Esophagus muscularis mucosa (tissue), 4 donors: ENCODE measurements at places on chromosomes 4 and X. TPM values are rescaled to one million over a fixed set of nuclear protein-coding genes. Genes with fewer than 3 reads are reported as not detected.

- no peaks in the 10 kb centered on the region for H3K27me3 ChIP-seq
- peaks cover 3% of the 10 kb centered on the region for H3K4me1 ChIP-seq
- no peak for DNase-seq
- peak overlapping the region; percentile 88 for H3K27ac ChIP-seq
Measured at GRCh38 chr4:147683188-147683591, 773 bp downstream of the PRMT9 start.

GRCh38 chrX:10052906-10053625, 85.9 kb downstream of the CLDN34 start:
- H3K27ac ChIP-seq, result peak overlapping the region; percentile 44
- peaks cover 54% of the 10 kb centered on the region for H3K4me1 ChIP-seq
- no peak overlapping the region for H3K4me3 ChIP-seq

DNA sequence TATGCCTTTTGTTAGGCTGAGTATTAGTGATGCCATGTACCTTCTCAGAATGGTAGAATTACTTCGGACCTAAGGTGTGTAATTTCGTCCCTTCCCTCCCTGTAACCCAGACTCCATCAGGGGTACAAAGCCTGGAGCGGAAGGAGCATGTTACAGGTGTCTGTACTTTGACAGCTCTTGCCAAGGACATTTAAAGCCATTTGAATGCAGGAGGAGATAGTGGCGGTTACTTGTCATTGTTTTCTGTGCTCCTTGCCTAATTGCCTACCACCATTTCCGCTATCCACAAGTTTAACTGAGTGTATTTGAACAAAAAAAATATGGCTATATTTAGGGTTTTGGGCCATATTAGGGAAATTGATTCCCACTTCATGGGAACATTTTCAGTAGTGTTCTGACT, 1.8 kb downstream of the FNIP2 start:
- H3K4me3 ChIP-seq, result peak overlapping the region; percentile 87
- peaks cover 34% of the 10 kb centered on the region for H3K4me1 ChIP-seq
- no peak for DNase-seq
- no peaks in the 10 kb centered on the region for H3K36me3 ChIP-seq

The SPRY1 gene
- total RNA-seq, result 136 TPM
